Activated CD8-positive, alpha-beta T cell treated with anti-CD3 and anti-CD28 coated beads, Interleukin-2, amount 10 ng/mL, durations not matched to agents 7 days and 5 days (primary cell): ENCODE measurements at places on chromosomes 4 and X.

GRCh38 chr4:166279261-166279660 is 406.2 kb downstream of the TLL1 start:
- DNase-seq: no peak

DNA sequence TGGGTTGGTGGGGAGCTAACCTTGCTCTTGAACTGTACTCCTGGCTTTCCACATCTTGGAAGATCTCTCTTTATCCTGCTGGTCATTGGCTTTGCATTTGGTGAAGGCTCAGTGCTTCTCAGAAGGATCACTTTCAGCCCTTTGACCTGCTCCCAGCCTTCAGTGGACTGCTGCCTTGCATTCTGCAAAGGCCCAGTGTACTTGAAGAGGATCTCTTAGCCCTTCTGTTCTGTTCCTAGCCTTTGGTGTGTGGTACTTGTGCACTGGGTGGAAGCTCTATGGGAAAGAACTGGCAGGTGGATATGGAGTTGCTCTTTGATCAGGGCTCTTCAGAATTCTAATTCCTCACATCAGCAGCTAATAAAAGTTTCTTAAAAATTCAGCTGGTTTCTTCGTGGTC is 46.5 kb downstream of the FGF2 start:
- DNase-seq: no peak

GRCh38 chrX:38618180-38618579 is 56.8 kb downstream of the TSPAN7 start:
- DNase-seq: no peak

- no peak for DNase-seq
Observed at GRCh38 chr4:41160012-41160789, 54.1 kb downstream of the APBB2 start.

GRCh38 chrX:883588-883987 is 253.0 kb downstream of the SHOX start:
- no peak for DNase-seq

- DNase-seq: no peak
Observed at GRCh38 chr4:11675051-11675800, 246.5 kb upstream of the HS3ST1 start.

GRCh38 chr4:122689972-122690371 is 42.5 kb upstream of the BBS12 start:
- peak; percentile 36 for DNase-seq

DNA sequence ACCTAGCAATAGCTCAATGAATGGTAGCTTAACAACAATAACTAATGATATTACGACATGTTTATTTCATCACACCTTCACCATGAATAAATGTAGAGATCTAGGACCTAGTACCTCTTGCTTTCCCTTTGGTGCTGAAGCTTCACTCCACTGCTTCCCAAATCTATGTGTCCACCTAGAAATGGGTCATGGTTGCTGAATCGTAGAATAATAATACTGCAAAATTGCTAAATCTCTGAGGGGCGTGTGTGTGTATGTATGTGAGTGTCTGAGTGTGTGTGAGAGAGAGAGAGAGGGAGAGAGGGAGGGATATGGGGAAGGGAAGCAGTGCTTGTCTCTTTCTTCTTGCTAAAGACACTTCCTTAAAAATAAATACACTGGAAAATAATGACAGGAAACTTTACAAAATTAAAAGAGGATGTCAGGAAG is 109.3 kb upstream of the BMP2K start:
- no peak for DNase-seq

DNA sequence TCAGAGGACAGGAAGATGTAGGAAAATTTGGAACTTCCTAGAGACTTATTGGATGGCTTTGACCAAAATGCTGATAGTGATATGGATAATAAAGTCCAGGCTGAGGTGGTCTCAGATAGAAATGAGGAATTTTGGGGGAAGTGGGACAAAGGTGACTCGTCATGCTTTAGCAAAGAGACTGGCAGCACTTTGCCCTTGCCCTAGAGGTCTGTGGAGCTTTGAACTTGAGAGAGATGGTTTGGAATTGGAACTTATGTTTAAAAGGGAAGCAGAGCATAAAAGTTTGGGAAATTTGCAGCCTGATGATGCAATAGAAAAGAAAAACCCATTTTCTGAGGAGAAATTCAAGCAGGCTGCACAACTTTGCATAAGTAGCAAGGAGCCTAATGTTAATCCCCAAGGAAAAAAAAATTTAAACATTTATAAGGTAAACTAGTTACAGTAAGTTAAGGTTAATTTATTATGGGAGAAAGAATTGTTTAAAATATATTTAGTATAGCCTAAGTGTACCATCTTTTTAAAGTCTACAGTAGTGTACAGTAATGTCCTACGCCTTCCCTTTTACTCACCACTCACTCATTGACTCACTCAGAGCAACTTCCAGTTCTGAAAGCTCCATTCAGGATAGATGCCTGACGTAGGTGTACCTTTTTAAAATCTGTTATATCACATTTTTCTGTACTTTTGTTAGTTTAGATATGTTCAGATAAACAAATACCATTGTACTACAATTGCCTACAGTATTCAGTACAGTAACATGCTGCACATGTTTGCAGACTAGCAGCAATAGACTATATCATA is 101.2 kb downstream of the FAM13A start:
- no peak for DNase-seq

GRCh38 chr4:148454835-148455234 is 12.6 kb upstream of the NR3C2 start:
- DNase-seq: no peak

- no peak for DNase-seq
Observed at GRCh38 chr4:113740857-113741379, 20.6 kb downstream of the CAMK2D start.

GRCh38 chr4:7762376-7763030 is 177.2 kb downstream of the AFAP1 start:
- no peak for DNase-seq
